ENCODE measurements at places on chromosomes 7 and 10. TPM values are rescaled to one million over a fixed set of nuclear protein-coding genes. Genes with fewer than 3 reads are reported as not detected.

The MACC1 gene
- not detected for total RNA-seq

The SPDYE8 gene
- total RNA-seq = not detected

The PCLO gene
- total RNA-seq = 1.5 TPM

The ACBD7 gene
- total RNA-seq = 1.1 TPM

The SFRP4 gene
- total RNA-seq = 4.3 TPM

The ABCA13 gene
- 0.03 TPM for total RNA-seq

The SFTPA2 gene
- total RNA-seq = not detected

The CYTH3 gene
- 31.3 TPM for total RNA-seq

The LRRD1 gene
- total RNA-seq = not detected

The TMEM140 gene
- total RNA-seq = 1.1 TPM

The PTPRE gene
- total RNA-seq = 3.5 TPM

The SORBS1 gene
- 0.68 TPM for total RNA-seq

The CD36 gene
- not detected for total RNA-seq

The SFRP5 gene
- 2.5 TPM for total RNA-seq

All from A549 treated with AZD2906 at 1 μM for 4 hours (cell line).